ENCODE measurements at places on chromosomes 7 and 10.

- DNase-seq: no peak
Observed at GRCh38 chr10:74103560-74104258, 46.9 kb downstream of the AP3M1 start.

GRCh38 chr7:70797109-70797514 lies 334.8 kb upstream of the GALNT17 start:
- no peak for DNase-seq

DNA sequence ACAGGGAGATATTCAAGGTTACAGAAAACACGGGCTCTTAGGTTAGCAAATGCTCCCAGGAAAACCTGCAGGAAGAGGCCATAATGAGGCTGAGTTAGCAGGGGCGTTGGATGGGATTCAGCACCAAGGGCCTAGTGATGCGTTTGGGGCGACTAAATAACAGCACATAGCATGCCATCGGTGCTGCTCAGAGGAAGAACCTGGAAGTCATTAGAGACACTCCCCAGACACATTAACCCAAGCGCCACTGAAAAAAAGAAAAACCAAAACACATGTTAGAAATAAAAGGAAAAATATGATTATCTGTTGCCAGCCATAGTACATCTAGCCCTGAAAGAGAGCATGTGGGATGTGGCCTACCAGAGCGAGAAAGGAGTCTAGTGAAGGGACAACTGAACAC lies 28.8 kb upstream of the OPALIN start:
- no peak for DNase-seq

GRCh38 chr7:138825049-138825721 lies 27.2 kb upstream of the ATP6V0A4 start:
- DNase-seq: no peak

DNA sequence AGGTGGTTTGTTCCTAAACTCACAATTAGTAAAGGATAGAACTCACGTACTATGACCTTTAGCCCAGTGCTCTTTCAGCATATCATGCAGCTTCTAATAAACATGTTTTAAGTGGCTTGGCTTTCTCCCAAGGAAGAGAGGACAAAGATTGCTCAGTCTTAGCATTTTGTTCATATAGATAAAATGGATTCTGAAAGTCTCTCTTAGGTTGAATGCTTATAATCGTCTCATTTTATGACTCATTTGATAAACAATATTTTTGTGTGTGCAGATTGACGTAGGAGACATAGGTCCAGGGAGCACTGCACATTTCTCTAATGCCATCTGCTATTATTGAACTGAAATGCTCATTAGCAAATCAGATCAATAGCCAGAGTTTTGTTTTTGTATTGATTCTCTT lies 44.8 kb downstream of the GNAT3 start:
- DNase-seq: no peak

GRCh38 chr7:43888993-43889945 lies 17.1 kb downstream of the URGCP start:
- DNase-seq: no peak

GRCh38 chr7:98785929-98786571 lies 83.8 kb downstream of the TMEM130 start:
- no peak for DNase-seq

DNA sequence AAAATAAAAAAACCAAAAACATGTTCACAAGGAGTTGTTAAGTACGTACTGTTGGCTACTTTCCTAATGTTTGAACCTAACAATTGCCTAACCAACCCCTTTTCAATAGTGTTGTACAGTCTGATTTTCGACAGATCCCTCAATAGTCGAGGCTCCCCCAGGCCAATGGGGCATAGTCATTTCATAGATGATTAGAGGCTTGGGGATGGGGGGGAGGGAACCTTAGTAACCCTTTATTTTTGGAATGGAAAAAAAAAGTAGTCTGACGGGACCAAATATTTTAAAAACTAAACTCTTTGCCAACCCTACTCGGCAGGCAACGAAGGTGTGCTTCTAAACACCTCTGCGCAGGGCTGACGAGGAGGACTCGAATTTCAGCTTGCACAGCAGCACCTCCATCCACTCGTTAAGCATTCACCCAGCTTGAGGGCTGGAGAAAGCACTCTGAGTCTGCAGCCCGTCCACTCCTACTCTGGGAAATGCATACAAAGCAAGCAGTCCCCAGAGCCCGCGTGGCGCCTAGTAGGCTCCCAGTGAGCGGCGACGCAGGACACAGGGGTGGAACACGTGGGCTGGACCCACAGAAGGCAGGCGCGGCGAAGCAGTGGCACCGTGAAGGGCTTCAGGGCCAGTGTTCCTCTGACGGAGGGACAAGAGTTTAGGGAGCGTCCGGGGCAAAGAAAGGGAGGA lies 899 bp downstream of the PUS7 start:
- peak; percentile 25 for DNase-seq

DNA sequence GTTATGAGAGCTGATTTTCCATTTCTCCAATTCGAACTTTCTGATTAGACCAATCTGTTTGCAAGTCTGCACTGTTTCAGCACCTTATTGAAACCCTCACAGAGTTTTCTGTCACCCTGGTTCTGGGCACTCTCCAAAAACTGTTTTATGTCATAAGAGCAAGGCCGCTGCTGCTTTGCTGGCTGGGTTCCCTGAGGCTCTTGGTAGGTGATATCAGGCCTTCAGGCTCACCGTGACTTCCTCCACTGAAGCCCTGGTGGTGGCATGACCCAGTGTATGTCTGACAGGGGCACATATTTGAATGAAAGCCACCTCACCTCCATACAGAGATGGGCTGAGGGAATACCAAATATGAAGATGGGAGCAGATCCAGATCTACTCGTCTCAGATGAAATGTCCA lies 8.3 kb downstream of the RABGEF1 start:
- no peak for DNase-seq

DNA sequence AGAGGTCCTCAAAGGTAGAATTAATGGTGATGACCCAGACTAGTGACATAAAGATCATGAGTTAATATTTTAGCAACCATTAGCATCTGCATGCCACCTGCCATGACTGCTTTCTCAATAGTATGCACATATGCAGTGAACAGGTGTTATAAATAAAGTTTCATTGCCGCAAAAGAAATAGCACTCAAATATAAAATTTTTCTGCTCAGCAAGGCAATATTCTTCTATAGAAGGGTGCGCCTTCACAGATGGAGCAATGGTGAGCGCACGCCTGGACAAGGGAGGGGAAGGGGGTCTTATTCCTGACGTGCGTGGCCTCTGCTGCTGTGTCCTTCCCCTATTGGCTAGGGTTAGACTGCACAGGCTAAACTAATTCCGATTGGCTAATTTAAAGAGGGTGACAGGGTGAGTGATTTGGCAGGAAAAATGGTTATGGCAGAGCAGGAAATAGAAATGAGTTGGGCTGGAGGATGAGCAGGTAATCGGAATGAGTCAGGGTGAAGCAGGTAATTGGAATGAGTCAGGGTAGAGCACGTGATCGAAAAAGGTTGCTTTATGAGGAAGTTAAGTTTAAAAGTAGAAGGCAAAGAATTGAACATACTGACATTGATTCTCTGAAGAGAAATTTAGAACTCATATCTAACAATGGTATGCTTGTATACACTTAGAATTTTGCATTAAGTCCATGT lies 24.7 kb upstream of the TRIM24 start:
- no peak for DNase-seq

DNA sequence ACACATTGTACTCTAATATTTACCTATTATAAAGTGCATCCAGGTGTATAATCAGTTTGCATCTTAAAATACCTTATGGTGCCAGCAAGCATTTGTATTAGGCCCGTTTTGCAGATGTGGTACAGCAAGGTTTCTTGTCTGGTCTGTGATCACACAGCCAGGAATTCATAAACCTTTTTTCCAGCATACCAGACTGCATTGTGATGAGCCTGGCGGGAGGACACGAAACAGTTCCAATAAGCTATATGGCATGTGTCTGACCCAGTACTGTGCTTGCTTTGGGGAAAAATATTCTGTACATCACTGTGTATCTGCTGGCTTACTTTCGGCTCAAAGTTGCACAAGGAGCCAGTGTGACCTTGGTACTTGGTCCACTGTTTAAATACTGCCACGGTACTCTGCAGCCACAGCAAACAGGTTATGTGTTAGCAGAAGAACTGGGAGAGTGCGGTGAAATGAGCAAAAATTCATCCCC lies 36.3 kb downstream of the CHN2 start:
- DNase-seq: no peak

- DNase-seq: no peak
Observed at GRCh38 chr10:77497748-77498147, 139.9 kb downstream of the KCNMA1 start.

DNA sequence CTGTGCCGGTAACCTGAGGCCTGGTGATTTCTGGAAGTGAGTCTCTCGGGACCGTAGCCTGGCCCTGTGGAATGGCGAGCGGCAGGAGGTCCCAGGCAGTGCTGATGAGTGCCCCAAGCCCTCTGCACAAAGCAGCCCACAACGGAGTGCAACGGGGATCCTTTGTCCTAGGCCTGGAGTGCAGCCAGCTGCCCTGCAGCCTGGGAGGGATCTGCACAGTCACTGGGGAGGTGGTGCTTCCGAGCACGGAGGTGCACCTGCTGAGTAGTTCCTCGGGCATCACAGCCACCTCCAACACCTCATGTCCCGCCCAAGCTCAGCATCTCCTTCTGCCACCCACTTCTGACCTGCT lies 162.8 kb upstream of the ZMIZ1 start:
- no peak for DNase-seq

DNA sequence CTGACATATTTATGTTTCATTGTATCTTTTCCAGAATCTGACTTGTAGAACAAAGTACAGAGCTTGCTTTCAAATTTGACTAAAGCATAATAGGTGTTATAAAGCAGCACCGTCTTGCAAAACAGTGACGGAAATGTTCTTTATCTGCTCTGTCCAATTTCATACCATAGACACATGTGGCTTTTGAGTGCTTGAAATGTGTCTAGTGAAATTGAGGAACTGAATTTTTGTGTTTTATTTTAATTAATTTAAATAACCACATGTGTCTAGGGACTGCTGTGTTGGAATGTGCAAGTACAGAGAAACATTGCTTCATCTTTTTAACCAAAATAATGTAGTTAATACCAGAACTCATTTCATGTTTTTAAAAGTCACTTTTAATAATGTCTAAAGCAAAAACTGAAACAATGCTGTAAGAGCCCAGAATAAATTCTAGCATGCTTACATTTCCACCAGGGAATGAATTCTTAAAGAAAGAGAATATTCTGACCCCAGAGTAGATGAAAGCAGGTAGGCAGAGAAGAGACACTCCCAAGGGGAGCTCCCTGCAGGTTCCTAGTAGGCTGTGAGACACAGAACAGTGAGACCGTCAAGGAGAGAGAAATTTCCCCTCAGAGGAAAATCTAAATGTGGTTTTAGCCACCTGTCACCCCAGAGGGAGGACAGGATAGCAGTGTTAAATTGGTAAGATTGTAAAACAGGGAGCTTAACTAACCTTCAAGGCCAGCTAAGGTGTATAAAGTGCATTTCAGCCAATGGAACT lies 175.3 kb upstream of the KMT2E start:
- DNase-seq: no peak

DNA sequence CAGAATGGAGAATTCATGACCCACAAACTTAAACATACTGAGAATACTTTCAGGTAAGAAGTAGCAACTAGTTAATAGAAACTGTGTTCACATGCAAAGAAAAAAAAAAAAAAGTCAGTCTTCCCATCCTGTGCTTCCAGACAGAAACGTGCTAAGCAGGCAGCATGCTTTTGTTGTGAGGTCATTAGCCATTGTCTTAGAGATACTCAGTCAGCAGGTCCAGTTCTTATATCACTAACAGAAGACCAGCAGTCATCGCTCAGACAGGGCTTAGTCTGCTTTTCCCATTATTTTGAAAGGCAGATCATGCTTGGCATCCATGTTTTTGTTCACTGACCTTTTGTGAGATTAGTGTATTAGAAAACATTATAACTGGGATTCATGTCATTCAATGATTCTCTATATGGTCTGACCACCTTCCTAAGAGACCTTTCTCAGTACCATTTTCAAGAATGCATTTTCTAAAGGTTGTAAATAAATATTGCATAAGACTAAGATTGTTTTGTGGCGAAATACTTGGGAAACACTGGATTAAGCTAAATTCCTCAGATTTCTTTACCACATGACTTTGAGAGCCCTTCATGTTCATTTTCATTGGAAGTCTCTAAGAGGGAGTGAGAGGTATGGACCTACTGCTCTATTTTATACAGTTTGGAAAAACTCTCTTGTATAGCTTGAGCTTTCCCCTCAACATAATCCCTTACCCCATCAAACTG lies 45.0 kb upstream of the AGBL3 start:
- no peak for DNase-seq

- DNase-seq: no peak
Observed at GRCh38 chr7:141418066-141418465, 133.1 kb upstream of the AGK start.

GRCh38 chr7:151117565-151117964 lies 31.3 kb downstream of the AGAP3 start:
- DNase-seq: peak; percentile 46

GRCh38 chr10:30056767-30057355 lies 2.5 kb downstream of the JCAD start:
- DNase-seq: no peak

GRCh38 chr7:156505876-156506275 lies 134.7 kb upstream of the RNF32 start:
- no peak for DNase-seq

- DNase-seq: no peak
Observed at GRCh38 chr10:63503395-63503794, 17.8 kb upstream of the REEP3 start.

GRCh38 chr7:68744036-68744435 lies 854.2 kb upstream of the AUTS2 start:
- DNase-seq: no peak

GRCh38 chr7:47549397-47549796 lies 32.5 kb downstream of the TNS3 start:
- DNase-seq: no peak

GRCh38 chr10:70918851-70919530 lies 30.6 kb upstream of the PCBD1 start:
- DNase-seq: no peak

GRCh38 chr10:100391163-100392002 lies 44.4 kb downstream of the SCD start:
- no peak for DNase-seq

DNA sequence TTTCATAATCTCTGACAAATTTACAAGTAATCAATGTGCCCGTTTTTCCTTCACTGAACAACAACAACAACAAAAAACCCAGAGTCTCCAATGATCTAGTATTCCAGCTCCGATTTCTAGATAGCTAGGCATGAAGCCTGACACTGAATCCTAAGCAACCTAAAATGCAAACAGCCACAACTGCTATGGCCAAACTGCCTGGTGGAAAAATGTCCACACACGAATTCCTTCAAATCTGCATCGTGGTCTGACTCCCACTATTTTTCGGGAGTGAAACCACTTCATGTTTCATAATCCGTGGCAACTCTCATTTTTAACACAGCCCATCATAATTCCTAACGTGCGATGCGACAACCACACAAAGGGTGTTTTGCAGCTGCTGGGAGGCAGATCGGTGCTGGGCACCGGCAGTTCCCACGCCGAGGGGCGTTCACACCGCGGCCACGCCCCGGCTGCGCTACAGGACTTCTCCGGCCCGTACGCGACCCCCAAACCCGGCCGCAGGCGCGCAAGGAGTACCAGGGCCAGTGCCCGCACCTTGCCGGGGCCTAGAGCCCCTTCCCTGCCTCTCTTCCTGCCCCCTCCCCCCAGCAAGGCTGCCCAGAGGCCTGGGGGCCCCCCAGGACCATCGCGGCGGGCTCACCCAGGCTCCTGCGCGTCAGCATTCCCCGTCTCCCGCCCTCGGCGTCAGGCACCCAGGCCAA lies 814 bp downstream of the RUFY2 start:
- DNase-seq: peak; percentile 17

GRCh38 chr7:121919986-121920385 lies 47.0 kb downstream of the PTPRZ1 start:
- no peak for DNase-seq

- peak; percentile 100 for DNase-seq
Observed at GRCh38 chr10:16817125-16818019, at the start of gene RSU1. Gene RSU1 (minus strand): TSS chr10:16817424. CDS start chr10:16817081, 343 bp downstream.

- DNase-seq: no peak
Observed at GRCh38 chr10:131852176-131852822, 48.5 kb upstream of the PPP2R2D start.
